ENCODE measurements at places on chromosomes 3 and 15.

DNA sequence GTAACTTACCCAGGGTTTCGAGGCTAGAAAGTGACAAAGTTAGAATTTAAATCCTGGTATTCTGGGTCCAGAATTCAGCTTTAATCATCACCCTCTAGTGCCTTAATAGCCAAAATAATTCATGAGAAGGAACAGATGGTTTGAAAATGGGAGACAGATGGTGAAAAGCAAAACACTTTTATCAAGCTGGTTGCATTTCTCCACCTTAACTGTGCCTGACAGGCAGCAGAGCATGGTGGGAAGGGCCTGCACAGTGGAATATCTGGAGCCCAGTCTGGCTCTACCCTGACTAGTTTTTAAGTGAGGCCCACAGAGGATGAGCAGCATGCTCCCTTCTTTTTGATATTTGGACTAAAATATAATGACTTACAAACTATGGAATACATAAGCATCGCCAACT is 35.6 kb upstream of the RASGRP1 start:
- no peak for DNase-seq

DNA sequence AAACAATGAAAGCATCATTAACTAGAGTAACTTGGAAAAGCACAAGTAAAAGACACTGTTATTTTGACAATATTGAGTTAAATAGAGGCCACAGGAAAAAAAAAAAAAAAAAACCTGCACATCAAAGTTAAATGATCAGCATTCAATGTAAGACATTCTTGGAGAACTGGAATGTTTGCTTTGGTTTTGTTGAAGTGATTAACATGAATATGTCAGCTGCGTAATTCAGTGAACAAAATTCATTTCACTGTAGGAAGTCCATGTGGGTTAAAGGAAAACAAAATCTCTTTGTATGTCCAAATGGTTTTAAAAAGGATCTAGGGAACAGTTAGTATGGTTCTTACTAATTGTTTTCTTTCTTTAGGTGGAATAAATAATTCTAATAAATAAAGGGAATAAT is 252.8 kb upstream of the CNTN6 start:
- no peak for DNase-seq

GRCh38 chr3:47000198-47000815 is 20.8 kb downstream of the NBEAL2 start:
- DNase-seq = no peak

DNA sequence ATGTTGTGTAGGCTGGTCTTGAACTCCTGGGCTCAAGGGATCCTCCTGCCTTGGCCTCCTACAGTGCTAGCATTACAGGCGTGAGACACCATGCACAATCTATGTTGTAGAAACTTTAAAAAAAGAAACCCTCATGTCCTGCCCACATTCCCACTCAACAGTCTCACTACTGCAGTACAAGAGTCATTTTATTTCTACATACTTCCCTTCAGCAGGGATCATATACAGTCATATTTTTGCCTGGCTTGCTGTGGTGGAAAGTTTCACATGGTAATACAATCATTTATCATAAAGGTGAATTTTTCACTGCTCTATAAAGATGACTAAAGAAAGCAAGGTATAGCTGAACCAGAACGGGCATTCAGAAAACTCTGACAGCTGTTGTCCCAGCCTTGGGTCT is 53.8 kb upstream of the PIK3CB start:
- no peak for DNase-seq

DNA sequence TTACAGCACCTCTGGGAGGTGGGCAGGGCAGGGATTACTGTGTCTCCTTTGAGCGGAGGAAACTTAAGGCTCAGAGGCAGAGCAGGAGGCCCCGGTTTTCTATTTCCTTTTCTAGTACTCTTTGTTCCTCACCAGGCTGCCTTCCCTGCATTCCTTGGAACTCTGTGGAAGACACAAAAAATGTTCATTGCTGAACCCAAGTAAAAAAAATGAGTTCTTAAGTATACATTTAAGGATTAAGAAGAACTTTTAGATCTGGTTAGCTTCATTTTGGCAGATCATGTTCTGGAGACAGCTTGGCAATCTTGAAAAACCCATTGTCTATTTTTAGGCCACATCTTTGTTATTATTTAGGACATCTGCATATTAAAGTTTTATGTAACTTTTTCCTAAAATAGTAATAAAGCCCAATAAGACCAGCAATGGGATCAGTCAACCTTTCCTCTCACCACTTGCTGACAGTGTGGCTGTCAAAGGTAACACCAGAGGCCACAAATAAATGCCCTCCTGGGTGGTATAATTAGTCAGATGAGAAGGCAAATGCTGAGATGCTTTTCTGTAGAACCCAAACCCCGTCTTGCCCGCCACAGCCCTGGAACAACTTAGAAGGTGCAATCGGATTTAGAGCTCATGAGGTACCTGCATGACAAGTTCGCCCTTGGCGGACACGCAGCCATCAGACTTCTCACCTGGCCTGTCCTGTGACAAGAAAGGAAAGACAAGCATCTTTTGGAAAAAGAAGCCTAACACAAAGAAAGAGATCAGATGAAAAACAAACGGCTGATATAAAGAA is 97.2 kb downstream of the DGKG start:
- DNase-seq = no peak

Measured in stimulated activated naive CD8-positive, alpha-beta T cell treated with anti-CD3 and anti-CD28 coated beads, Interleukin-15, Interleukin-2, amounts not matched to agents 100 U/mL and 50 U/mL, for 24 hours (primary cell).